ENCODE measurements at places on chromosomes 7 and 10.

DNA sequence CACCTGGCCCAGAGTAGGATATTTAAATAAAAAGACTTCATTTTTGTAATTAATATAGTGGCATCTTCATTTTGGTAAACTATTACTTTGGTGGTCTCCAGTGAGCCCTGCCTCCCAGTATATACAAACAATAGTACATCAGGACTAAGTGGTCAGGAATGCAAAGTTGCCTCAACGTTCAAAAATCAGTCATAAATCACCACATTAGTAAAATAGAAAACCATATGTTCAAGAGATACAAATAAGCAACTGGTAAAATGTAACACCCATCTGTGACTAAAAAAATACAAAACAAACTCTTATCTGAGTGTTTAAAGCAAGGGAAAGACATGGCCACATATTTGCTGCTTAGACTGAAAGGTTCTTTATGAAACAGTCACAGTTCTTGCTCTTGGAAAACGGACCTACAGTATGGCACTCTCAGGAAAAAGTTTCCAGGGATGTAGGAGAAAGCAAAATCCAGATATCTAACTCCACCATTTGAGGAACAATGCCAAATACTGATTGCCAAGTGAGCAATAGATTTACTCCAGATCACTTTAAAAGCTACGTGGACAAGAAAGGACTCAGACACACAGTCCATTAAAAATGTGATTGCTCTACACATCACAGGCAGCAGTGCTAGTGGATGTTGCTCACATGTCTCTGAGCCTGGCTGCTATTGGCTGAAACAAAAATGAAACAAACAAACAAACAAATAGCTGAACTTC, 15.1 kb upstream of the RHOBTB1 start:
- no peak for DNase-seq

DNA sequence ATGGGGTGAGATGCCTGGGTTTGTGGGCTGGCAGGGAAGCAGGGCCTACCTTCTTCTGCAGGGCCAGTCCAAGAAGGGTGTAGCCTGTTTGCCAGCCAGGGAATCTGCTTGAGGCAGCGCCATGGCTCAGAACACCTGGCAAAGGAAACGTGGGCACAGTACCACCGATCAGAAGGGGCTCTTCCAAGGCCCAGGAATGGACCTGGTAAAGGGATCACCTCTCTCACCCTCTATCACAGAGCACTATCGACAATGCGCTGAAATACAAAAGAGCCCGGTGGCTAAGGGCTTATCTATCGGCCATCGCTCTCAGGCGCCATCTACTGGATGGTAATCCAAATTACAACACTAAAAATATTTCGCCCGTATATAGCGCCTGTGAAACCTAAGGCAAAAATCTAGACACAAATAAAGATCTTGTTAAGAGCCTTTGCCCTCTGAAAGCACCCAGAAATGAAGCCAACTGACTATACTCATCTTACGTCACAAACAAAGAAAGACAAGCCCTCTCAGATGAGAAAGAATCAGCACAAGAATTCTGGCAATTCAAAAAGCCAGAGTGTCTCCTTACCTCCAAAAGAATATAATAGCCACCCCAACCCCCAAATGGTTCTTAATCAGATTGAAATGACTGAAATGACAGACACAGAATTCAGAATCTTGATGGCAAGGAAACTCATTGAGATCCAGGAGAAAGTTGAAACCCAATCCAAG, 217.8 kb upstream of the HPS1 start:
- no peak for DNase-seq

DNA sequence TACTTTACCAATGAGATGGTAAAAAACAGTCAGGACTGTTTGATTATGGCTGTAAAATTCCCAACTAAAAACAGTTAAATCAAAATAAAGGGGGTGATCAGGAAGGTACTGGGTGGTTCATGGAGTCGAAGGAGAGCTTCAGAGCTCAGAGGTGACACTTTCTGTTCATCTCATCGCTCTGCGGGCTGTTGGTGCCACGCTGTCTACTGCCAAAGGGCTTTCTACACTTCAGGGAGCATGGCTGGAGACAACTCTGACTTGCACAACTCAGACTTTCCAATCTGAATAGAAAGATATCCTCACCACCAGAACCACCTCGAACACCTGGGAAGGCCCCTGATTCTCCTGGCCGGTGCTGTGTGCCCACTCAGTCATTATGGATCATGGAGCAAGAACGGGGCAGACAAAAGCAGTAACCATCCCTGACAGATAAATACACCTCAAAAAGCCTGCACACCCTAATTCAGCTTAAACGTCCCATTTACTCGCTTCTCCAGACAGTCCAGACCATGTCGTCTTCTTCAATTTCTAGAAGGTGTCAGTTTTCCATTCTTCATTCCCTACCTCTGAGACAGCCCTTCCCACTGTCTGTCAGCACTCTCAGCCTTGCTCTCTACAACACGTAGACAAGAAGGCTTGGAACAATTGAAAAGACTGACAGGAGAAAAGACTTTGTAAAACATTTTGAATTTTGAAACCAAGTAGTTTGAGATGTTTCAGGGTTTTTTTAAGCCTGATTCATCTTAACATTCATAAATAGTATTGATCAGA, 348.7 kb upstream of the NFE2L3 start:
- DNase-seq = no peak

DNA sequence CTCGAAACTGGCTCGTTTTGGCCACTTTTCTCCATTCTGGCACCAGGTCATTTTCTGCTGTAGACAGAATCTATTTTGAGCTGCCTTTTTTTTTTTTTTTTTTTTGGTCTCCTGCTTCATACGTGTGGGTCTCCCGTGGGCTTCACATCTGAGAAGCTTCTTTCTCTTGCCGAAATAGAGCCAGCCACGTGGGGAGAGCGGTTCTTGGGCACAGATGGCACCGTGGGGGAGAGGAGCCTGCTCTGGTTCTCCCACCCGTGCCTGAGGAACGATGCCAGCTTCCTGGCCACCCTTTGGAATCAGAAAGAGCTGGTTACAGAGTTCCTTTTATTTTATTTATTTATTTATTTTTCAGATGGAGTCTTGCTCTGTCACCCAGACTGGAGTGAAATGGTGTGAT, 48.7 kb upstream of the OCM2 start:
- DNase-seq = peak; percentile 38

DNA sequence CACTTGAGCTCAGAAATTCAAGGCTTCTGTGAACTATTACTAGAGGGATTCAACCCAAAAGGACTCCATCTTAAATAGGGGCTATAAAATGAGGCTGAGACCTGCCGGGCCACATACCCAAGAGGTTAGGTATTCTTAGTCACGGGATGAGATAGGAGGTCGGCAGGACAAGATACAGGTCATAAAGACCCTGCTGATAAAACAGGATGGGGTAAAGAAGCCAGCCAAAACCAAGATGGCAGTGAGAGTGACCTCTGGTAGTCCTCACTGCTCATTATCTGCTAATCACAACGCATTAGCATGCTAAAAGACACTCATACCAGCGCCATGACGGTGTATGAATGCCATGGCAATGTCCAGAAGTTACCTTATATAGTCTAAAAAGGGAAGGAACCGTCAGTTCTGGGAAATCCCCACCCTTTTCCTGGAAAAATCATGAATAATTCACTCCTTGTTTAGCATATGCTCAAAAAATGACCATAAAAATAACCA, 101.2 kb upstream of the TRIM24 start:
- no peak for DNase-seq

DNA sequence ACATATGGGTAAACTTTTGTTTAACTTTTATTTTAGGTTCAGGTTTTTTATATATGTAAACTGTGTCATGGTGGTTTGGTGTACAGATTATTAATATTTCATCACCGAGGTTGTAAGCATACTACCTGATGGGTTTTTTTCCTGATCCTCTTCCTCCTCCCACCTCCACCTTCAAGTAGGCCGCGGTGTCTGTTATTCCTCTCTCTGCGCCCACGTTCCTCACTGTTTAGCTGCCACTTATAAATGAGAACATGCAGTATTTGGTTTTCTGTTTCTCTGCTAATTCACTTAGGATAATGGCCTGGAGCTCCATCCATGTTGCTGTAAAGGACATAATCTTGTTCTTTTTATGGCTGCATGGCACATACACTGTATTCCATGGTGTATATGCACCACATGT, 1000.0 kb upstream of the CELF2 start:
- DNase-seq = no peak

- no peak for DNase-seq
These were observed 807.4 kb downstream of the TNS3 start for GRCh38 chr7:46774515-46774914.

DNA sequence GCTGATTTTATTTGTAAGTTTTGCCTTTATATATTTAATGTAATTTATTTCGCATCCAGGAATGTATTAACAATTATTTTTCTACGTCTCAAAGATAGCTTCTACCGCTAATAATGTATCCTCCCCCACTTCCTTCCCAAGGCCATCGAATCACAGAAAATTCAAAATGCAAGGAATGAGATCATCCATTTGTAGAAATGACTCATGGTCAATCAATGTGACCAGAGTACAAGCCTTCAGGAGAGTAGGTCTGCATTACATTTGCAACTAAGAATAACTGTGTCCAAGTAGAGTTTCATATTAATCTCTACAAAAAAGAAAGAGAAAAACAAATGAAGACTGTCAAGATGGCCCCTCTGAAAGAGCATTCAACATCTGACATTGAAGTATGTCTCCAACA, 205.9 kb upstream of the PHF14 start:
- DNase-seq = no peak

DNA sequence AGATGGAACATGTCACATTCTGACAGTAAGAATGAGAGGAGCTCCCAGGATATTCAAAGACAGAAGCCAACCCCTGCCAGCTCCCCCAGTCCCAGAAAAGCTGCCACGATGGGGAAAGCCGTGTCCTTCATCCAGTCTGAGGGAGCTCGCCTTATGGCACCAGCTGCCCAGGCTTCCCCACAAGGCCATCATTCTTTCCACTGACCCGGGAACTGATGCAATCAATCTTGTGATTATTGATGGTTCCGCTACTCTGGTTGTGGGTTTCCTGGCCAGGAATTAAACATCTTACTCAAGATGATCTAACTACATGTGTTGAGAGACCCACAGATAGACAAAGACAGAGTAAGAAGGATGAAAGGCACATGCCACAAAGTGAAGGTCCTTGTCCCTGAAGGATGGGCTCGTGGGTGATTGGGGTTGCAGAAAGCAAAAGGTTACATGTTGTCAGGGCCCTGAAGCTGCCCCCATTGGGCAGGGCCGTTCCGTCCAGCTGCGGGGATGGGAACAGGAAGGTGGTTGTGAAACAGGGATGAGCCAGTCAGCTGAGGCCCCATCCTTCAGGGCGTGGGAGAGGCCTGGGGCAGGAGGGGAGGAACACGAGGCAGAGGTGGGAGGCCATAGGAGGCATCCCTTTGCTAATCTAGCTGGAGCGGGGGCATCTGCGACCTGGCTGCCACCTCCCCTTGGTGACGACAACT, 127.6 kb downstream of the OAT start:
- no peak for DNase-seq

- DNase-seq = no peak
These were observed 20.5 kb downstream of the DIP2C start for GRCh38 chr10:668786-669485.

DNA sequence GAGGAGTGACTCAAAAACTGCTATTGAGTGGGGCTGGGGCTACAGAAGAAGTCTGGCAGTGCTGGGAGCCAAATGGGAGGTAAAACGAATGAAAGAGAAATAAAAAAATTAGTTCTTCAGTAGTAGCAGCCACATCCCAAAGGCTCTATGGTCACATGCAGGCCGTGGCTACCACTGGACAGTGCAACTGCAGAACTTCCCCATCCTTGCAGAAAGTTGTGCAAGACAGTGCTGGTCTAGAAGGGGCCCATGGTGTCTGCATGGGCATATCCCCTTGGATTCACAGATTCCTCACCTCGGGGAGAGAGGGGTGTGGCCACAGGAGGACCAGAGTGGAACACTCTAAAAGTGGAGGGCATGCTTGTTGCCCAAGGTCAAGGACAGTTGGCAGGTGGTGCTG, 47.6 kb downstream of the RPS24 start:
- no peak for DNase-seq

DNA sequence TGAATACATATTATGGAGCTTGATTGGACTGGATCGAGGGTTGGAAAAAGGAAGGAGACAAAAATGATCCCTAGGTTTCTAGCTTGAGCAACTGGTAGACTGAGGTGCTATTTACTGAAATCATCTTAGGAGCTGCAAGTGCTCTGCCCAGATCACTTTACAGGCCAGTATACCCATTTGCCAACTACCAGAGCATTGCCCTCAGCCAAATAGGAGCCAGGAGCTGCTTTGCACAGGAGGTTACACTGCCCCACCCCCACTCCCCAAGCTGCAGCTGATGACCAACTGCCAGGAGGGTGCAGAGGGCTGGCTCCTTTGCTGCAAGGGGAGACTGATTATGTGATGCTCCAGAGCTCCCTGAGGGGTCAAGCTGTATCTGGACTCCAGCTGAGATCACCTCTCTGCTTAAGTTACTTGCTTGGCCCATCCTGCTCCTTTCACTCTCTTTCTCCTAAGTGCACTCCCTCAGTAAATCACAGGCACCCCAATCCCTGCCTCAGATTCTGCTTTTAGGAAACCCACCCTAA, 275.4 kb downstream of the ZEB1 start:
- DNase-seq = no peak

DNA sequence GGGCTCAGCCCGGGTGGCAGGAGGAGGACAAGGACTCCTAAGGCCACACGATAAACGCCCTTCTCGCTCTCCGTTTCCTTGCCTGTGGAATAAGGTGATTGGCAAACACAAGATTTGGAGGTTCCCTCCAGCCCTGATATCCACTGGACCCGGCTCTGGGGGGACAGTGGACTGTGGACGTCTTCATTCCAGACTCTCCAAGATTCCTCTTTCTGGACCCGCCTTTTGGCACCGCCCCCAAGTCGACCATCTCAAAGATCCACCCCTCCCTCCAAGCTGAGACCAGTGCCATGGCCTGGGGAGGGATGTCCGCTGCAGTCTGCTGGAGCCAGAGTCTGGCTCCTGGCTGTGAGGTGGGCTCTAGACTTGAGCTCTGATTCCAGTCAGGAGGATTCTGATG, 23.6 kb downstream of the ZNF783 start:
- no peak for DNase-seq

GRCh38 chr10:112376396-112376790, 2.5 kb downstream of the ACSL5 start:
- DNase-seq = no peak

GRCh38 chr10:47031211-47031900, 120.1 kb downstream of the PTPN20 start:
- no peak for DNase-seq

DNA sequence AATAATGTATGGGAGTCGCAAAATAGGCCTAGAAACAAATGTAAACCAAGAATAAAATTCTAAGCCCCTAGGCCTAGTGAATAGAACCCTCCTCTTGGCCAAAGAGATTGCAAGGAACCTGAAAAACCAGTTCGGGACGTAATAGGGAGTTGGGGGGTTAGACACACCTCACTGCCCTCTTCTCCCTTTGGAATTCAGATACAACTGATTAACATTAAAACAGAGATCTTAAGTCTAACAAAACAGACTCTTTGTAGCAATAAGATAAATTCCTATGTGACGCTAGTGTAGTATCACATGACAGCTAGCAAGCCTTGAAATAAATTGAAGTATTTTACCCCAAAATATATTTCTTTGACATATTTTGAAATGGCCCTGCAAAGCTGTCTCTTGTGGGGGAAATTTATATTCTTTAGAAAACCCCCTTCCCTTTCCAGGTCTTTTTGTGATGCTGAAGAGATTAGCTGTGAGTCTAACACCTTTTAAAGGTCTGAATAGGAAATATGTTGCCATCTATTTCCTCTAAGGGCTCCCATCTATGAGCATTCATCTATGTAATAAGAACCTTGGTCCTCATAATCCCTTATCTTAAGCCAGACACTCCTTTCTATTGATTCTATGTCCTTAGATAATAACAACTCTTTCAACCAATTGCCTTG, 623.4 kb upstream of the NRG3 start:
- no peak for DNase-seq
